ENCODE measurements at places on chromosomes 11 and 22.

DNA sequence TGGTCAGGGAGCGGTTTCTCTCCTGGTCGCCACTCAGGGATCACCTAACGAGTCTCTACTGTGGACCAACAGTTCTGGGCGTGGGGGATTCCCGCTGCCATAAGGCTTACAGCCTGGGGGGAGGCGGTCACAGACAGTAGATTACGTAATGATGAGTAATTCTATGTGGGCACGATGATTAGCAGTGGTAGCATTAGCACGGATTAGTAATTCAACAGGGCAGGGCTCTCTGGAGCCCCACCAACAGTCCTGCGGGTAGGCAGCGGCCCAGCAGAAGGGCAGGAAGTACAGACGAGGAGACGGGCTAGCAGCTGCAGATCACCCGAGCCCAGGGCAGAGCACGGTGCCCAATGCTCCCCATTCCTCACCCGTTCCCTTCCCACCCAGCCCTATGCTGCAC lies 3.6 kb downstream of the SHISAL1 start:
- peak; percentile 97 for DNase-seq

- no peak for DNase-seq
These were observed 313.5 kb downstream of the BLID start for GRCh38 chr11:121802542-121802941.

- peak; percentile 42 for DNase-seq
These were observed 28.0 kb downstream of the MOB2 start for GRCh38 chr11:1458340-1459218.

DNA sequence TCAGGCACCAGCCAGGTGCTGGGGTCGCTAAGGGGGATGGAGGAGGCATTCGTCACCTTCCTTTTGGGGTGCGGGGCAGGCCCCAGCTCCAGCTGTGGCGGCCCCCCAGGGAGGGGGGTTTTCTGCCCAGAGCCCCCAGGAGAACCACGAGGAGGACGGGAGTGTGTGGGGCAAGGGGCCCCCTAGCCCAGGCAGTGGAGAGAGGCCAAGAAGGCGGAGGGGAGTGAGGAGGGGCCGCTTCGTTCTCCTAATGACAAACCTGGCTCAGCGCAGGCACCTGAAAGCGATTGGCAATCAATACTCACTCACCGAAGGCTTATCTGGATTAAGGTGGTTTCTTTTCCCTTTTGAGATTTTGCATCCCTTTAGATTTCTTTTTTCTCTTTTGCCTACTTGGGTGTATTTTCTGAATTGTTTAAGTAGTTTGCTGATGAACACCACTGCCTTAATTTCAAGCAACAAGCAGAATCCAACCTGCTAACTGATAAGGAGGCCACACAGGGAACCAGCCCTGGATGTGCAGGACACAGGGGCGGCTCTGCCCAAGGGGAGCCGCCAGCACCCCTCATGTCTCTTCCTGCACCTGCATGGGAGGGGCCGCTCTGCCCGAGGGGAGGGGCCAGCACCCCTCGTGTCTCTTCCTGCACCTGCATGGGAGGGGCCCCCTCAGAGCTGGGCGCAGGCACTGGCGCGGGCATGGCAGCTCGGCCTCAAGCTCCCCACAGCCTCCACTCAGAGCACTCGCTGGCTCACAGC lies 122.3 kb downstream of the BRD1 start:
- DNase-seq: no peak

DNA sequence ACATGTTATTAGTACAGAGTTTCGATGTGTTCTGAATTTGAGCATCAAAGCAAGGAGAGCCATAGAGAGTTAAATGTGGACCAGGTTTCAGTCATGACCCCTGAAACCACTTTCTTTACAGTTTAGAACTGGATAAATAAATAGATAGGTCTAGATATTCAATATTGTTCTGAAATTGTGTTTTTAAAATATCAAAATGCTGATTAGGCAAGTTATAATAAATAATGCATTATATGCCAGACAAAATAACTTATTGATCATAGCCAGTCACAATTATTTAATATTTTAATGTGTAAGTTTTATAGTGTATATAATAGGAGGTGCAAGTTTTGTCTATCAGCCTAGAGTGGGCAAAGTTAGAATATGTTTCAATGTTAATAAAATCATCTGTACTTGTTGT lies 569.5 kb downstream of the METTL15 start:
- DNase-seq: no peak

DNA sequence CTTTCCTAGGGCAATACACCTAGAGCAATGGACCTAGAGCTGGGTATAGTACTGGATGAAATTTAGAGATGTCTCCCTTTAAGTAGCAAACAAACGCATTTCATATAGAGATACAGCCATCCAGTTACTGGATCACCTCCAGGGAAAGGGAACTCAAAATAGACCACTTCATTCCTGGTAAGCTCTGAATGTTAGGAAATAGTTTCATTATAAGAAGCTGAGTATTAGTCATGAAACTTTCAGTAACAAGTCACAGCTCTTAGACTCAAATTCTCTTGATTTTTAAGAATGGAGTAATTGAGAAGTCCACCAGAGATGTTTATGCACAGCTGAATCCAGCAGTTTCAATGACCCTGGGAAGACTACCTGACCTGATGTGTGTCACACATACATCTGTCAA lies 221.9 kb downstream of the FAM76B start:
- no peak for DNase-seq

DNA sequence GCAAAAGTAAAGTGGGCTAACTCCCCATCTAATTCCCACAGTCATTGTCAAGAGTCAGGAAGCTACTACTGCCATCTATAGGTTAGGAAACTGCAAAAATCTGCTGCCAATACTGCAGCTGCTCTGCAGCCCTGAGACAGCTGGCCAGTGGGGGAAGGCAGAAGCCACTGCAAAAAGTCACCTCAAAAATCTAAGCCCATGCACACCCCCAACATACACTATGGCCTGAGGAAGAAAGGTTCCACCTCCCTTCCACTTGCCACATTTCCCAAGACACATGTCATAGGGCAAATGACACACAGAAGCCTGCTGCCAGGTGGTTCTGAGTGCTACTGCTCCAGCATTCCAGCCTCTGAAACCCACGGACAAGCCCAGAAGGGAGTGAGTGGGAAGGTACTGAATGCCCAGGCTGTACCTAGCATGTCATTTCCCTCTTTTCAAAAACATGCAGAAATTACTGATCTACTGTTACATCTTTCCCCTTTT lies 36.9 kb downstream of the DGCR2 start:
- peak; percentile 29 for DNase-seq

- DNase-seq: peak; percentile 23
These were observed 27.9 kb upstream of the LRRC32 start for GRCh38 chr11:76698321-76699043.

GRCh38 chr11:43574949-43575912 lies 105.3 kb upstream of the HSD17B12 start:
- DNase-seq: peak; percentile 54

GRCh38 chr11:3158821-3159220 lies 6.3 kb downstream of the OSBPL5 start:
- DNase-seq: no peak

DNA sequence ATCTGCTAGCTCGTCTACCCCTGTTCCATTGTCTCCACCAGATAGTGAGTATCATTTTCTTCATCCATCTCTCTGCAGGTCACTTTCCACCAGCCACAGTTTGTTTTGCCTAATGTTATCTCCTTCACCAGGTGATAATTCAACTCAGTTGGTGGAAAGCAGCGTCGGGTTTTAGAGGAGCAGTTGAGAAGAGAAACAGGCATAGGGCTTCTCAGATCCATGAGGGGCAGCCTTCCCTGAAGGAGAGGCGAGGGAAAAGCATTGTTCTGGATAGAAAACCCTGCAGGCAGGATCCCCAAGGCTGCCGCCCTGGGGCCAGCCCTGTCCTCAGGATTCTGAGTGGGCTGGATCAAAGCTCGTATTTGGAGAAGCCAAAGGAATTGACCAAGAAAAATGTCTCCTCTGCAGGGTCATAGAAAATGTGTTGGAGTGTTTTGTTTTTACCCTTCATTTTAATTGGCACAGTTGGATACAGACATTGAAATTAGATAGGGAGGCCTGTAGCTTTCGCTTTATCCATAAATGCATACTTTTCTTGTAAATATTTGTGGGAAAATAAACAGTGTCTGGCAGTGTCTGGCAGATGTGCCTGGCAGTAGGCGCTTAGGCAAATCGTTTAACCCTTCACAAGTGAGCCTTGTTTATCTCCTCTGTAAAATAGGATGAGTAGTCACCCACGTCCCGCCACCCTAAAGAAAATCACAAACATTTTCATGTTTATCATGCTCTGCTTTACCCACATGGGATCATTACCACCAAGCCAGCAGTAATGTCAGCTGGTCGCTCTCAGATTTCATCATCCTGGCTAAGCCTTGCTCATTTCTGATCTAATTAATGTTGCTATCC lies 73.4 kb upstream of the TTC12 start:
- no peak for DNase-seq

GRCh38 chr11:78228467-78228866 lies 39.7 kb downstream of the USP35 start:
- peak; percentile 46 for DNase-seq

DNA sequence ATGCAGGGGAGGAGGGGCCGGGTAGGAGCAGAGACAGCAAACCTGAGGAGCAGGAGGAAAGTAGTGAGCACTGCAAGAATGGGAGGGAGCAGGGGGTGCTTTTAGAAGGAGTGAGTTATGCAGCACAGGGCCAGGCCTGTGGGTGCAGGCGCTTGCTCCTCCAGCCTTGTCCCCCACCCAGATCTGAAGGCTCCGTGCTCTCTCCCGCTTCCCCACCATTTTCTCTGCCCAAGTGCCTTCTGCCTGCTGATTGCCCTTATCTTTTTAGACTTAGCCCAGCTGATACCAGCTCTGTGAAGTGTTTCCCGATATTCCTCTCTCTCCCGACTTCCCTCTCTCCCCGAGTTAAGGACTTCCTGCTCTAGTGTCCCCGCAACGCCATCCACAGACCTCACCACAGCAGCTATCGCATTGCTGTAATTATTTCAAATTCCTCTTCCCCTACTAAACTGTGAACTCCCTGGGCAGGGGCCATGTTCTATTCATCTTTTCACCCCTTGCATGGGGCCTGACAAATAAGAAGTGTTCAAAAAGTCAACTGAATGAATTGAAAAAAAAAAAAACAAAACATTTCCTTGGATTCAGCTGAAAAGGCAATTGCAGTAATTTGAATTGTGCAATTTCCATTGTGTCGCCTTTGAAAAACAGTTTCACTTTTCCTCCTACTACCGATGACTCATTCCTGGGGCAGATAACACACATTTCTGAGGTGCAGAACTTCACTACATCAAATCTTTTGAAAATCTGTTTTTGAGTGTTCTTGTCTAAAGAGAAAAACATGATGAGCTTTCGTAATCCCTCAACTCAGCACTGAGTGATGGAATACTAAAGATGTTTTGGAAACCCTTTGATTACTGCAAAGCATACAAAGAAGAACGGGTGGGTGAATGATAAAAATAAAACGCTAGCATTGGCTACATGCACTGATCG lies 69.7 kb upstream of the BMAL1 start:
- peak; percentile 76 for DNase-seq

- DNase-seq: no peak
These were observed 60.7 kb downstream of the DBX1 start for GRCh38 chr11:20099527-20099926.

DNA sequence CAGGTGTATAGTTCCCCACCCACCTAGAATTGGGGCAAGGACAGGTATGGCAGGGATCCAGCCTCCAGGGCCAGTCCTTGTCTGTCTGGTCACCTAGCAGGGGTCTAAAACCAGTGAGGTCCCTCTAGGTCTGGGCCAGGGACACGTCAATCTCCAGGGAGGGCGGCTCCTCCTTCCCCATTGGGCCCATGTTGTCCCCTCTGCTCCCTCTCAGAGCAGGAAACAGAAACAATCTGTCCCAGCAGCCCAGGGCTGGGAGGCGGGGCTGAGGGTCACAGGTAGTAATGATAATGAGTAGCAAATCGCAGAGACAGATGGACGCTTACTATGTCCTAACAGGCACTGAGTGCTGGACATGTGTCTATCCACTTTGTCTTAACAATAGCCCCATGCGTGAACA lies 22.8 kb upstream of the SYT7 start:
- DNase-seq: no peak

- no peak for DNase-seq
These were observed 46.1 kb downstream of the PISD start for GRCh38 chr22:31615940-31616314.

GRCh38 chr22:45781459-45781858 lies 109.8 kb downstream of the ATXN10 start:
- DNase-seq: no peak

- DNase-seq: no peak
These were observed 77.5 kb upstream of the NARS2 start for GRCh38 chr11:78651923-78652842.

- DNase-seq: peak; percentile 17
These were observed 39.0 kb upstream of the MMP20 start for GRCh38 chr11:102664001-102664752.

DNA sequence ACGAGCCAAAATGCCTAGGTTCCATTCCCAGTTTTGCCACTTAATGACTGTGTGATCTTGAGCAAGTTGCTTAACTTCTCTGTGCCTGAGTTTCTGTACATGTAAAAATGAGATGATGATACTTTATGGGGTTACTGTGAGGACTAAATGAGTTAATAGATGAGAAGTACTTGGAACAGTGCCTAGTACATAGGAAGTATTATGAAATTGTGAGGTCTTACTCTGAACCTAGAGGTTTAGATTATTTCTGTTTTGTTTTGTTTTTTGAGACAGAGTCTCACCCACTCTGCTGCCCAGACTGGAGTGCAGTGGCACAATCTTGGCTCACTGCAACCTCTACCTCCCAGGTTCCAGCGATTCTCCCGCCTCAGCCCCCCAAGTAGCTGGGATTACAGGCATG lies 227.0 kb upstream of the POU2AF2 start:
- DNase-seq: no peak

DNA sequence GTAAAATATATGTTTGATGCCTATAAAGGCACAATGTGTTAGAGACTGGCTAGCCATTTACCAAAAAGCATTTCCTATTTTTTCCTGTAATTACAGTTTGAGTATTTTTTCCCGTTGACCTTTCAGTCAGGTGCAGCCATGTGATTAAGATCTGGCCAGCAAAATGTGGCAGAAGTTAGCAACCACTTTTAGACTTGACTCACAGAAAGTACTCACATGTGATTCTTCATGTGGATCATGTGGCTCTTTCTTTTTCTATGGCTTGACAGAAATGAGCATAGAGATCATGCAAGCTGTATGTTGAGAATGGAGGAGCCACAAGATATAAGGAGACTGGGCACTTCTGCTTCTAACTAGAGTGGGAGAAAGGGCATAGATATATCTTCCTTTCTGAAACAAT lies 27.3 kb upstream of the RAB38 start:
- DNase-seq: no peak

- no peak for DNase-seq
These were observed 17.3 kb upstream of the INSC start for GRCh38 chr11:15097411-15097810.

- no peak for DNase-seq
These were observed 22.5 kb downstream of the PARVB start for GRCh38 chr22:44046485-44047141.

DNA sequence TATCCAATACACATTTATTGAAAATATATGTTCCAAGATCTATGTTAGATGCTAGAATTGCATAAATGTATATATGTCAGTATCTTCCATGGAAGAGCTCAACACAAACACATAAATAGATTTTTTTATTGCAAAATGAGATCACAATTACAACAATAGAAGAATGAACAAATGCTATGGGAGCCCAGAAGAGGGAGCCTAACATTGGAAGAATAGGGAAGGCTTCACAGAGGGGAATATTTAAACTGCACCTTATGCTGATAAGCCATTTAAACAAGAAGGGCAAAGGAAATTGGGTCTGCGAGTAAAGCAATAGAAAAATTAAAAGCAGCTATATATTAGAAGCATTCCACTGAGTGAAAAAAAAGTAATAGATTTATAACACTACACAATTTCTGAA lies 96.1 kb upstream of the LRRC55 start:
- DNase-seq: no peak

- peak; percentile 91 for DNase-seq
These were observed 10.7 kb downstream of the LSP1 start for GRCh38 chr11:1863352-1864216.

GRCh38 chr22:23110922-23111527 lies 30.8 kb downstream of the RSPH14 start:
- no peak for DNase-seq
